ENCODE measurements at places on chromosomes 2 and 18. TPM values are rescaled to one million over a fixed set of nuclear protein-coding genes. Genes with fewer than 3 reads are reported as not detected.

GRCh38 chr2:104539649-104540048 lies 314.3 kb upstream of the POU3F3 start:
- DNase-seq = no peak
- no peak overlapping the region for H3K4me3 ChIP-seq
- no peaks in the 10 kb centered on the region for H3K36me3 ChIP-seq
- no peaks in the 10 kb centered on the region for H3K4me1 ChIP-seq
- no peak overlapping the region for H3K27ac ChIP-seq
- H3K27me3 ChIP-seq = no peaks in the 10 kb centered on the region

GRCh38 chr2:184444623-184445223 lies 153.6 kb upstream of the ZNF804A start:
- DNase-seq = no peak
- H3K4me1 ChIP-seq = no peaks in the 10 kb centered on the region
- no peak overlapping the region for H3K27ac ChIP-seq
- H3K36me3 ChIP-seq = no peaks in the 10 kb centered on the region
- no peaks in the 10 kb centered on the region for H3K27me3 ChIP-seq
- H3K4me3 ChIP-seq = no peak overlapping the region

- no peaks in the 10 kb centered on the region for H3K27me3 ChIP-seq
- H3K4me1 ChIP-seq = no peaks in the 10 kb centered on the region
- no peak for DNase-seq
- peaks cover 51% of the 10 kb centered on the region for H3K36me3 ChIP-seq
- H3K27ac ChIP-seq = no peak overlapping the region
- no peak overlapping the region for H3K4me3 ChIP-seq
Measured at GRCh38 chr2:168062054-168062453, 185.3 kb downstream of the STK39 start.

FAM237A gene
- total RNA-seq = not detected

GRCh38 chr18:64983497-64984238 lies 767.1 kb upstream of the CDH7 start:
- no peaks in the 10 kb centered on the region for H3K36me3 ChIP-seq
- H3K4me1 ChIP-seq = no peaks in the 10 kb centered on the region
- no peak for DNase-seq
- H3K4me3 ChIP-seq = no peak overlapping the region
- no peak overlapping the region for H3K27ac ChIP-seq
- H3K27me3 ChIP-seq = no peaks in the 10 kb centered on the region

GRCh38 chr2:171788316-171788993 lies 101.2 kb downstream of the DYNC1I2 start:
- H3K36me3 ChIP-seq = peaks cover 93% of the 10 kb centered on the region
- H3K4me1 ChIP-seq = peaks cover 15% of the 10 kb centered on the region
- peak overlapping the region; percentile 68 for H3K27ac ChIP-seq
- H3K4me3 ChIP-seq = no peak overlapping the region
- peak; percentile 68 for DNase-seq

DNA sequence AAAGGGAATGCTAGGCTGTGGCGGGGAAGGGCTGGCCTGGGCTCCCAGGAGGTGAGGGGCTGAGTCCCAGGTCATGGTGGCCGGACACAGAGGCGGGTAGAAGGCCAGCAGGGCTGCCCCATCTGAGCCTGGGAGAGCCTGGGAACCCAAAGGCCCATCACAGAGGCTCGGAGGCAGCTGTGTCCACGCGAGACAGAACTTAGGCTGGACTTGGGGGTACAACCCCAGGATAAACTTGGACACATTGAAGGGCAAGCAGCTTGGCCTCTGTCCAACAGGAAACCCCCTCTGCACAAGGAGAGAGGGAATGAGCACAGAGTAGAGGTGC lies 95.9 kb downstream of the ZFP36L2 start:
- H3K4me3 ChIP-seq = no peak overlapping the region
- H3K27ac ChIP-seq = peak overlapping the region; percentile 80
- no peaks in the 10 kb centered on the region for H3K36me3 ChIP-seq
- no peak for DNase-seq
- peaks cover 54% of the 10 kb centered on the region for H3K4me1 ChIP-seq
- no peaks in the 10 kb centered on the region for H3K27me3 ChIP-seq

GRCh38 chr2:230471074-230471473 lies 55.1 kb downstream of the SP100 start:
- H3K4me3 ChIP-seq = no peak overlapping the region
- no peaks in the 10 kb centered on the region for H3K4me1 ChIP-seq
- H3K27me3 ChIP-seq = no peaks in the 10 kb centered on the region

GRCh38 chr2:239544918-239545465 lies 144.2 kb upstream of the HDAC4 start:
- no peaks in the 10 kb centered on the region for H3K27me3 ChIP-seq
- H3K36me3 ChIP-seq = no peaks in the 10 kb centered on the region
- H3K4me1 ChIP-seq = no peaks in the 10 kb centered on the region
- peak; percentile 29 for DNase-seq
- no peak overlapping the region for H3K27ac ChIP-seq

- no peaks in the 10 kb centered on the region for H3K27me3 ChIP-seq
- no peaks in the 10 kb centered on the region for H3K4me1 ChIP-seq
- no peak for DNase-seq
- H3K27ac ChIP-seq = no peak overlapping the region
- H3K36me3 ChIP-seq = peaks cover 80% of the 10 kb centered on the region
- no peak overlapping the region for H3K4me3 ChIP-seq
Measured at GRCh38 chr2:98541489-98541888, 66.8 kb downstream of the COA5 start.

KRTCAP3 gene
- total RNA-seq = 42.0 TPM

DNA sequence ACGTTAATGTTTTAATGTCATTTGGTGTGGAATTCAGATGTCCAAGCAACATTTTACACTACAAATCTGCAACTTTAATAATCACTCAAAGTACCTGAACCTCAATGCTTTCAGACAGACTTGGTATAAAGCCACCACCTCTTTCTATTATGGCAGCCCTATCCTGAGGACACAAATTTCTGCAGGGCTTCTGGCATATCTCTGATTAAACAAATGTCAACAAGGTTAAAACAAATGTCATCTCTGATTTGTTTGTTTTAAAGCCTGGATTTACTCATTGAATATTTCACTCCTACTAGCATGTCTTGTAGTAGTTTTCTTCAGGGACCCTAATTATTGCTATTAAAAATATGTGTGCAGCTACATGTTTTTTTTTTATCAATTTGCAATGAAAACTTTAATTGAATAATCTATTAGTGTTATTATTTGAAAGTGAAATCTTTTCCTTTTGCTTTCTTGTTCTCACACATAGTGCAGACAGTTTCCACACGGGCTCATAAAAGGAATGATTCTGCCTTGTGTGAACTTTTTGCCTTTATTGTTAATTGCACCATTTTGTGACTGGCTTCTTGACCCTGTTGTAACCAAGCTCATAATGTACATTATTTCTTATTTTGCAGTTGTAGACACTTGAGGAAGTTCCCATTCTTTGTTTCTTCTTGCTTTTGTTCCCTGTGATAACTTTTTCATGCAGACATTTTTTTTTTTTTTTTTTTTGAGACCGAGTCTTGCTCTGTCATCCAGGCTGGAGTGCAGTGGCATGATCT lies 30.1 kb downstream of the IL37 start:
- peaks cover 11% of the 10 kb centered on the region for H3K4me1 ChIP-seq
- H3K4me3 ChIP-seq = no peak overlapping the region
- no peak overlapping the region for H3K27ac ChIP-seq
- no peaks in the 10 kb centered on the region for H3K36me3 ChIP-seq
- no peaks in the 10 kb centered on the region for H3K27me3 ChIP-seq

CYP27A1 gene
- total RNA-seq = 11.6 TPM

- H3K36me3 ChIP-seq = peaks cover under 1% of the 10 kb centered on the region
- no peaks in the 10 kb centered on the region for H3K27me3 ChIP-seq
- peaks cover 5% of the 10 kb centered on the region for H3K4me1 ChIP-seq
- no peak overlapping the region for H3K4me3 ChIP-seq
- no peak for DNase-seq
Measured at GRCh38 chr2:120029672-120030640, 17.1 kb downstream of the EPB41L5 start.

AQP12B gene
- total RNA-seq = not detected

Data from stomach (tissue), 19 donors.